Amygdala (tissue), 56 donors: ENCODE measurements at places on chromosomes 1 and 21.

DNA sequence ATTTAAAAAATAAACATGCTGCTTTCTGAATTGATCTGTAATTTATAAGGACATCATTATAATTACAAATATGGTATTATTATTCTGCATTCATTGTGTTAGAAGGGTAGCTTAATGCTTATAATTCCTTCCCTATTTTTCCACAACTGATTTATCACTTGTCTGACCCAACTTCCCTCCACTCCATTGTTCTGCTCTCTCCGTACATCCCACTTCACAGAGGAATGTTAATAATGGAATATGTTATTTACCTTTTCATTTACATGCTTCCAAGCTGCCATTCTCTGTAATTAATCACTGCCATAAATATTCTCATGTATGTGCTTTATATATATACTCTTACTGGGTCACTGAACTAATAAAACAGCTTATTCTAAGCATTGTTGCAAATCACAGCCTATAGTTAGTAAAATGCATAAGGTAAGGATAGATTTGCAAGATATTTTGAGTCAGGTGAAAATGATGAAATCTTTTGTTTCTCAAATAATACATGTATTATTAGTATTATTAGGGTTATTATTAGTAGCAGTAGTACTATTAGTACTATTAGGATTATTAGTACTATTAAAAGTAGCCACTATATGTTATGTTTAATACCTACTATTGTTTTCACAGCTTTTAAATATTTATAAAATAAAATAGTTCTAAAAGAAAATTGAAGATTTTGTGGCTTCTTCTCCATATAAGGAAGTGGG, 70.6 kb upstream of the NEK7 start:
- no peak for DNase-seq

DNA sequence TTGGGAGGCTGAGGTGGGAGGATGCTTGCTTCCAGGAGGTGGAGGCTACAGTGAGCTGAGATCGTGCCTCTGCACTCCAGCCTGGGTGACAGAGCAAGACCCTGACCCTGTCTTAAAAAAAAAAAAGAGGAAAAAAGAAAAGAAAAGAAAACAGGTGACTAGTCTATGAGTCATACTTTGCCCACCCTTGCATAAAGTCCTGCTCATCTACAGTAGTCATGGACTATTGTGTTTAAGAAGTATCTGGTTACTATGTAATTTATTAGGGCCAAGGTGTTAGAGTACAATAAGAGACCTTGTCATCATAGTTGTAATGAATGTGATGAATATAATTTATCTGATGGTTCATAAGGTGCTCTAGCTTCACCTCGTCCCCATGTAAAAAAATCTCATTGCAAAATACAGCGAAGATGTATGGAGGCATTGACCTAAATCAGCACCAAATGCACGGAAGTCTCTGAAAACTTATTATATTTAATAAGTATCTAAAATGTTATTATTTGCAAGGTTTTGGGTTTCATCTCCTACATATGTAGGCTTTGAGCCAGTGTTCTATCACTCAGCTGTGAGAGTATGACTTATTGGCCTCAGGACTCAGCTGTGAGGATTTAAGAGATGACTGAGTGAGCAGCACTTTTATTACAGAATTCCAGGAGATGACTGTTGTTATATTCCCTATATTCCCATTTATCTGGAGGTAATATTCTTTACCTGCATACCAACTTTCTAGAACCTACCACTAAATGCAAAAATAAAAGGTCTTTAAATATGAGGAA, 19.9 kb upstream of the KCNJ6 start:
- DNase-seq, result no peak

DNA sequence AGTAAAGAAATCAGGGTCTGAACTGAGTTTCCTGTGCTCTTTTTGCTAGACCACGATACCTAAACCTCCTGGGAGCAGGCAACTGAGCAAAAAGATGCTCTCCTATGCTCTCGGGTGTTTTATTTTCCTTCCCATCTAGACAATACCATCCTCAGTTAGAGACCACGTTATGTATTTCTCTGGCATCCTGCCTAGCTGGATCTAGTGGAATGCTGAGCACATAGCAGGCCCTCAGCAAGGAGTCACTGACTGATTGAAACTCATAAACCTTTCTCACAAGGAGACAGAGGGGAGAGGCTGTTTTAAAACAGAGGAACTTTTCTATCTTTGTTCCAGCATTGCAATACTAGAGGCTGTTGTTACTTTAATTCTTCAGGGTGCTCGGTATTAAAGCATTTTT, 168.0 kb downstream of the CYYR1 start:
- no peak for DNase-seq

DNA sequence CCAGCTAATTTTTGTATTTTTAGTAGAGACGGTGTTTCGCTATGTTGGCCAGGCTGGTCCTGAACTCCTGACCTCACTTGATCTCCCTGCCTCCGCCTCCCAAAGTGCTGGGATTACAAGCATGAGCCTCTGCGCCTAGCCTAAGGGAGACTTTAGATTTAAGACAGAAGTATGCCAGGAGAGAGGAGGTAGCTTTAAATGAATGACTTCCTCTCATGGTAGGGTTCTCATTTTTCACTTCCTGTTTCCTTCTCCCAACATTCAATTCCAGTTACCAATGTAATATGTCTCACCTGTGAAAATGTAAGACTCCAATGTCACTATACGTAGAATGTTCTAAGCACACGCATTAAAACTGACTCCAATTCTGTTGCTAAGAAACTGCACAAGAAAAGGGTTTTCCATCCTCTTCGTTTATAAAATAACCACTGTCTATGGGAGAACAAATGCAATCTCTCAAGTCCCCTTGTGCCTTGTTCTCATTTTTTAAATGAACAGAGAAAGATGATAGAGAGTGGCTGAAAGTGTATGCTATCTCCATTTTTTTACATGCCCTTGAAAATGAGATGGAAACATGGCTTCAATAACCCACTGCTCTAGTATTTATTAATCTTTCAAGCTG, 140.0 kb downstream of the SLC45A1 start:
- DNase-seq, result no peak

- no peak for DNase-seq
Observed at GRCh38 chr1:42198251-42198650, 33.7 kb upstream of the GUCA2A start.

DNA sequence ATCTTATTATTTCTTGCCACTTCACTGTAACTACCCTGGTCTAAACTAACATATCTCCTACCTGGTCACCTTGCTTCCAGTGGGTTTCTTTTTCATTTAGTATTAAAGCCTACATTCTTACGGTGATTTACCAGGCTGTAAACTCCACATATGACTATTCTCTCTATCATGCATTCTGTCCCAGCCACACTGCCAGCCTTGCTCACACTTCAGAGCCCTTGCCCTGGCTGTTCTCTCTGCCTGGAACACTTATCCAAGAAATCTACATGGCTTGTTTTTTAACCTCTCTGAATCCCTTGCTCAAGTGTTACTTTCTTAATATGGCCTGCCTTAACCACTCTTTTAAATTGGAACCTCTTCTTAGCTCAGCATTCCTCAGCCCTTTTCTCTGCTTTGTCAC, 212.7 kb downstream of the GPR52 start:
- DNase-seq, result no peak

DNA sequence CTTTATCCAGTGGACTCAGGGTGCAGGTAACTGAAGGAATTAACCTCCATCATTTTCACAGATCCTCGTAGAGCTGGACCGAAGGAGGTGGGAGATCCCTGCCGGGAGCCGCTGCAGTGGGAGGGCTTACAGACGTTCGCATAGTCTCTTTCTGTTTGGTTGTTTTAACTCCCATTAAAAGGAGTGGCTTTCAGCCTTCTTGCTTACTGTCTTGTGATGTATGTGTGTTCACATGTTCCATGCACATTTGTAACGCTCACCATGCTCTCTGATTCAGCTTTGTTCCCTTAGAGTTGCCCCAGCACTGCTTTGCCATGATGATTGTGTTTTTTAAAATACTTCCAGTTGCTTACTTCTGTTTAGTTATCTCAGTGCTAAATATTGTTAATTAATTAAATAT, 85.8 kb downstream of the ADARB1 start:
- no peak for DNase-seq

DNA sequence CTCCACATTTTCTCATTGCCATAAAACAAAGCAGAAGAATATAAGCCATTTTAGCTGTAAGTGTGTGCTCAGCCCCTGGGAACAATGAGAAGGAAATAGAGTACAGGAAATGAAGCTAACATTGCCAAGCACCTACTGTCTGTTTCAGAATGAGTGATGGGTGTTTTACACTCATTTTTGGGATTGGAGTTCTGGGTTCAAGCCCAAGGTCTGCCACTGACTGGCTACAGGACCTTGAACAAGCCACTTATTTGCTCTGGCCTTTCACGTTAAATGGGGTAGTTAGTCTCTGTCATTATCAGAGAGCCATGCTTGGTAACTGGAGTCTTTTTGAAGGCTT, 80.7 kb upstream of the KAZN start:
- DNase-seq, result no peak

- DNase-seq, result no peak
Observed at GRCh38 chr1:2544093-2544874, 11.9 kb upstream of the TNFRSF14 start.

DNA sequence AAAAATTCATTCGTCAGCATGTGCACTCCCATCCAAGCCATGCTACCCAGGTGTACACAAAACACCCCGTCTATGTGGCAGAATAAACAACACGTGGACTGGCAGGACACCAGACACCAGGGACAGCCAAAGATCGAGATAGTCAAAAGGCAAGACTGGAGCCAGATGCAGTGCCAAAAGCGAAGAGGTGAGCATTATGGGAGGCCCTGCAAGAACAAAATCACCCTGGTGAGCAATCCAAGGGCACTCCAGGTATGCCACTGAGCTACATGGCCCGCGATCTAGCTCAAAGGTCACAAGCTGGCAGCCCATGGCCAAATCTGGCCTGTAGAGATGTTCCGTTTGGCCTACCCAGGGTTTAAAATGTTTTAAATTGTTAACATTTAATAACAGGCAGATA, 33.7 kb downstream of the PLPP3 start:
- no peak for DNase-seq

DNA sequence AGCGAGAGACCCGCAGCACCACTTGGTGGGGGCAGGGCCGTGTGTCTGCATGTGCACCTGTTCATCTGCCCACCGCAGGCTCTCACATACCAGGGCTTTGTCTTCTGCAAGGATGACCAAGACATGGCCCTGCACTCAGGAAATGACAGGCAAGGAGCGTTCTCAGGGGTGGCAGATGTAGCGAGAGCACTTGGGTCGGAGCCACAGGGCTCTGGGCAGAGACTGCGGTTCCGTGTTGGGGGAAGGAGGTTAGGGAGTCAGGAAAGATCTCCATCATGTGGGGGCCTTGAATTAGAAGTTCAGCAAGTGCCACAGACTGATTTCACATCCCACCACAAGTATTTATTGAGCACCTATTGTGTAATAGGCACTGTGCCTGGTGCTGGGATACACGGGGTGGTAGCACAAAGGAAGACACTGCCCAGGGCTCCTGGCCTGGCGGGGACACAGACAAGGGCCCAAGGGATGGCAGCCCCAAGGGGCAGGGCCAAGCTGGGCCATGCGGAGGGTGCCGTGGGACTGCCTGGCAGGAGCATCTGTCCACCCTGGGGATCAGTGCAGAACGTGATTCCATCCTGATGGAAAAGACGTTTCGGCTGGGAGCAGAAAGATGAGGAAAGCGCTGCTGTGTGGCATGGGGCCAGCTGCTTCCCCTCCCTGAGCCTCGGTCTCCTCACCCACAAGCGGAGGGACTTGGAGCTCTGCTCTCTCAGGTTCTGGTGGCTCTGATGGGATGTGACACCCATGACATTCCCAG, 11.4 kb upstream of the SPSB1 start:
- DNase-seq, result no peak

GRCh38 chr21:33998402-33998801, 75.0 kb upstream of the MRPS6 start:
- DNase-seq, result no peak

DNA sequence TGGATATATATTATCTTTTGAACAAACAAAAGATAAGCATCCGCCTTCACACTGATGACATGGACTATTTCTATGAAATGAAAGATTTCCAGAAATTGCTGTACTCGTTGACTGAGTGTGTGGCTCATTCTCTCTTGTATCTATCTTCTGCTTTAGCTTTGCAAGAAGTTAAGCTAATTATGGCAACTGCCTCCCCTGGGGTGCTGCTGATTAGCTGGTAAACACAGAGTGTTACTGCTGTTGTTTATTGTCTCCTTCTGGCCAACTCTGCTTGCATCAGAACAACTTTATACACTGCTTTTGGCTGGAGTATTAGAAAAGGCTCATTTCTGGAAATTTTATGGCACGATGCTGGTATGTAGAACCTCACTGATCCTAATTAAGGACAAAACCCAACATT, 95.6 kb upstream of the SNX7 start:
- no peak for DNase-seq

GRCh38 chr21:40923407-40923806, 76.4 kb upstream of the DSCAM start:
- no peak for DNase-seq

DNA sequence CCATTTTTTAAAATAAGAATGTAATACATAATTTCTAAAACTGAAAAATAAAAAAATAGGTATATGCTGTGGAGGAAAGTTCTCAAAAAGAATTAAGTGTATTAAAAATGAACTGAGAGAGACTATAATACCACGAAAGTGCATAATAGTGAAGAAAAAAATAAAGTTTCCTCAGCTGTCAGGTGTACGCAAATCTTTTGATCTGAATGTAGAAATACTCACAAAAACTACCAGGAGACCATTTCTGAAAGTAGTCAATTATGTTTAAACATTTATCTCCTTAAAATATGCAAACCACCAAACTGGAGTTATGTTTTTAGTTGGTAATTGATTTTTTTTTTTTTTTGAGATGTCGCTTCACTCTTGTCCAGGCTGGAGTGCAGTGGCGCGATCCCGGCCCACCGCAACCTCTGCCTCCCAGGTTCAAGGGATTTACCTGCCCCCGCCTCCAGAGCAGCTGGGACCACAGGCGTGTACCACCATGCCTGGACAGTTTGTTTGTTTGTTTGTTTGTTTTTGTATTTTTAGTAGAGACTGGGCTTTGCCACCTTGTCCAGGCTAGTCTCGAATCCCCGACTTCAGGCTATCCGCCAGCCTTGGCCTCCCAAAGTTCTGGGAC, 1169.2 kb upstream of the B3GALT2 start:
- no peak for DNase-seq

DNA sequence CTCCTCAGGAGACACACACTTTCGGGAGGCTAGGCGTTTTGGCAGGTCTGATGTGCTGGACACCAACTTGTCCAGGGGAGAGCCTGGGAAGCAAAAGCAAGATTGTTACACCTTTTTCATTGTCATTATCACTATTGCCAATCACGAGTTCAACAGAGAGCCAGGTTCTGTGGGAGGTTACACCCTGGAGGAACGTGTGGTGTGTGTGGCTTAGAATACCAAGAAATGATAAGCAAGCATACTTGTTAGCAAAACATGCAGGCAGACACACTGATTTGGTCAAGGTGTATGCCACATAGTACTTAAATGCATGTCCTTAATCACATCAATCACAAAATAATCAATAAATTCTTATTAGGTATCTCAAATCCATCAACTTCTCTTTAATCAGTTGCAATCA, 16.1 kb downstream of the HMGCS2 start:
- DNase-seq, result no peak

DNA sequence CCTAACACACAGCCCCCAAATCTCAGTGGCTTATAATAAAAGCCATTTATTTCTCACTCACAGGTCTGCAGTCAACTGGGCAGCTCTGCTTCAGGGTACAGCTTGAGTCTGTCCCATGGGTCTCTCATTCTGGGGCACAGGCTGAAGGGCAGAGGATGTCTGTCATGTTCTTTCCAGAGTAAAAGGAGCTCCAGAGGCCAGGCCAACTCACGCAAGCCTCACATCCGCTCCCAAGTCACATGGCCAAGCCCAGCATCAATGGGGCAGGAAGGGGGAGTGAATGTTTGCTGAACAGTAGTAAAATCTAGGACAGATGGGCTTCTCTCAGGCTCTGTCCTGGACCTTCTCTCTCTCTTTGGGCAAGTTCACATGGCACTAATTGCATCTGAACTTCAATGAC, 7.1 kb upstream of the SSBP3 start:
- DNase-seq, result peak; percentile 71
